ENCODE measurements at places on chromosomes 2 and 18. TPM values are rescaled to one million over a fixed set of nuclear protein-coding genes. Genes with fewer than 3 reads are reported as not detected.

DNA sequence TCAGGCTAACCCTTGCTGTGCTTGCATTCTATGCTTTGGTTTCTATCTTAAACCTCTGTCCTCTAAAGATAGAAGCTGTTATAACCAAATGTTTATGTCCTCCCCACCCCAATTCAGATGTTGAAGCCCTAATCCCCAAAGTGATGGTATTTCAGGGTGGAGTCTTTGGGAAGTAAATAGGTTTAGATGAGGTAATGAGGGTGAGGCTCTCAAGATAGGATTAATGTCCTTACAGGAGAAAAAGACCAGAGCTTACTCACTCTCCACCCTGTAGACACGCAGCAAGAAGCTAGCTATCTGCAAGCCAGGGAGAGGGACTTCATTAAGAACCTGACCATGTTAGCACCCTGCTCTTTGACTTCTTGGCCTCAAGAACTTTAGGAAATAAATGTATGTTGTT lies 362.5 kb downstream of the ERBB4 start:
- no peak overlapping the region for H3K4me3 ChIP-seq
- no peaks in the 10 kb centered on the region for H3K36me3 ChIP-seq
- no peaks in the 10 kb centered on the region for H3K4me1 ChIP-seq
- DNase-seq: no peak

- peak overlapping the region; percentile 21 for H3K27ac ChIP-seq
- DNase-seq: no peak
- peaks cover 17% of the 10 kb centered on the region for H3K27me3 ChIP-seq
- peaks cover 2% of the 10 kb centered on the region for H3K36me3 ChIP-seq
- H3K4me3 ChIP-seq: no peak overlapping the region
- peaks cover 21% of the 10 kb centered on the region for H3K4me1 ChIP-seq
These were observed 134.8 kb upstream of the THUMPD2 start for GRCh38 chr2:39913648-39914461.

- peaks cover 4% of the 10 kb centered on the region for H3K36me3 ChIP-seq
- H3K4me1 ChIP-seq: peaks cover 5% of the 10 kb centered on the region
- DNase-seq: peak; percentile 28
- H3K27me3 ChIP-seq: no peaks in the 10 kb centered on the region
- H3K27ac ChIP-seq: no peak overlapping the region
- H3K4me3 ChIP-seq: no peak overlapping the region
These were observed 40.0 kb downstream of the RNF144A start for GRCh38 chr2:6957031-6957714.

GRCh38 chr2:56464613-56465012 lies 280.8 kb downstream of the CCDC85A start:
- no peaks in the 10 kb centered on the region for H3K27me3 ChIP-seq
- H3K4me1 ChIP-seq: no peaks in the 10 kb centered on the region
- no peak overlapping the region for H3K27ac ChIP-seq
- no peak for DNase-seq
- no peak overlapping the region for H3K4me3 ChIP-seq

The NYAP2 gene
- not detected for total RNA-seq
